ENCODE measurements at places on chromosomes 4 and X.

DNA sequence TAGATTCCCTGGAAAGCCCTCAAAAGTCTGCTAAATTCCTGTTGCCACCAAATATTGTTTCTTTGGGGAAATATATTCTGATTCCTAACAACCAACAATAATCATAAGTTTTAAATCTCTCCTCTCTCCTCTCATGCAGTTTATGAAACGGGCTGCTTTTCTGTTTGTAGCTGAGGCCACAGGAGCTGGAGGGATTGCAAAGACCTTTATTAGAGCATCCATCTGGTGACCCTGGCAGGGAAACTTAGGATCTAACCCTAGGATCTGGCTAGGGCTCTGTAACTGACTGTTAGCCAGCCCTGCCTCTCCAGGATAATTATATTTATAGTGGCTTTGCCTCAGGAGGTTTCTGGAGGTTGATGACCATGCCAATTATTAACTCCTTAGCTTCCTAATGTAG lies 56.9 kb downstream of the SMAD1 start:
- no peak for DNase-seq

DNA sequence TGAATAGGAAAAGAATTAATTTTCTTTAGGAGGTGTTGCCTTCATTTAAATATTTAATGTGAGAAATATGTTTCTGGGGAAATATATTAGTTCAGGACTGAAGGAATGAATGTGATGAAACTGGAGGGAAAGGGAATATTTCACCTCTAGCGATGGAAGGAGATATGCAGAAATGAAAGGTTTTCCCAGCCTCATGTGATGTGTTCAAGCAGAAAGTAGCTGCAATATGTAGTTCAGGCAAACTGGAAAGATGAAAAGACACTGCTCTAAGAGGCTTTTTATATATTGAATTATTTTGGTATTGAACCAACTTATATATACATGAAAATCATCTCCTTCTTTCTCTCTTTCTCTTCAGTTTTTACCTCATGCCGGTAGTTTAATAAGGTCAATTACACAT lies 3.4 kb downstream of the GRID2 start:
- no peak for DNase-seq

- DNase-seq = no peak
These were observed 88.9 kb downstream of the RTL5 start for GRCh38 chrX:72042852-72043248.

GRCh38 chr4:128452415-128452814 lies 164.8 kb upstream of the PGRMC2 start:
- DNase-seq = no peak

- no peak for DNase-seq
These were observed 38.7 kb upstream of the KCTD8 start for GRCh38 chr4:44487341-44487740.

GRCh38 chr4:57249083-57249482 lies 138.9 kb upstream of the IGFBP7 start:
- DNase-seq = no peak

DNA sequence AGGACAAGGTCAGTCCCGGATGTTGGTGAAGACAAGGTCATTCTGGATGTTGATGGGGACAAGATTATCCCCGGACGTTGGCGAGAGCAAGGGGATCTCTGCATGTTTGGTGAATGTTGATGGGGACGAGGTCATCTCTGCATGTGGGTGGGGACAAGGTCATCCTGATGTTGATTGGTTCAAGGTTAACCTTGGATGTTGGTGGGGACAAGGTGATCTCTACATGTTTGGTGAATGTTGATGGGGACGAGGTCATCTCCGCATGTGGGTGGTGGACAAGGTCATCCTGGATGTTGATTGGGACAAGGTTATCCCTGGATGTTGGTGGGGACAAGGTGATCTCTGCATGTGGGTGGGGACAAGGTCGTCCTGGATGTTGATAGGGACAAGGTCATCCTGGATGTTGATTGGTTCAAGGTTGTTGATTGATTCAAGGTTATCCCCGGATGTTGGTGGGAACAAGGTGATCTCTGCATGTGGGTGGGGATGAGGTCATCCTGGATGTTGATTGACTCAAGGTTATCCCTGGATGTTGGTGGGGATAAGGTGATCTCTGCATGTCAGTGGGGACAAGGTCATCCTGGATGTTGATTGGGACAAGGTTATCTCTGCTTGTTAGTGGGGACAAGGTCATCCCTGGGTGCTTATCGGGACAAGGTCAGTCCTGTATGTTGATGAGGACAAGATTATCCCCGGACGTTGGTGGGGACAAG lies 28.8 kb upstream of the PLCXD1 start:
- DNase-seq = no peak

DNA sequence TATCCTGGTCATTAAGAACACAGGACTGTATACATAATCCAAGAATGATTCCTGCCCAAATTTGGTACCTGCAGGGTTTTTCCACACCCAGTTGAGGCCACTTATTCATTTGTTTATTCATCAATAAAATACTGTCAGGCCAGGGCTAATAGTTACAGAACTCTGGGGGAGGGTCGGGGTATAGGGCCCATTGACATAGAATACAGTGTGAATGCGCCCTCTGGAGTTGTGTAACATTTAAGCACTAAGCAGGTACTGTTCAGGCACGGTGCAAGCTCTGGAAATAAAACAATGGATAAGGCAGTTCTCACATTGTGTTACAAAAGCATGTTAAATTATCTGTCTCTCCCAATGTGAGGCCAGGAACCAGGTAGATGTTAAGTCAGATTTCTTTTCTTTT lies 30.8 kb upstream of the LRBA start:
- DNase-seq = no peak

GRCh38 chr4:87717276-87718031 lies 67.4 kb downstream of the DMP1 start:
- no peak for DNase-seq

DNA sequence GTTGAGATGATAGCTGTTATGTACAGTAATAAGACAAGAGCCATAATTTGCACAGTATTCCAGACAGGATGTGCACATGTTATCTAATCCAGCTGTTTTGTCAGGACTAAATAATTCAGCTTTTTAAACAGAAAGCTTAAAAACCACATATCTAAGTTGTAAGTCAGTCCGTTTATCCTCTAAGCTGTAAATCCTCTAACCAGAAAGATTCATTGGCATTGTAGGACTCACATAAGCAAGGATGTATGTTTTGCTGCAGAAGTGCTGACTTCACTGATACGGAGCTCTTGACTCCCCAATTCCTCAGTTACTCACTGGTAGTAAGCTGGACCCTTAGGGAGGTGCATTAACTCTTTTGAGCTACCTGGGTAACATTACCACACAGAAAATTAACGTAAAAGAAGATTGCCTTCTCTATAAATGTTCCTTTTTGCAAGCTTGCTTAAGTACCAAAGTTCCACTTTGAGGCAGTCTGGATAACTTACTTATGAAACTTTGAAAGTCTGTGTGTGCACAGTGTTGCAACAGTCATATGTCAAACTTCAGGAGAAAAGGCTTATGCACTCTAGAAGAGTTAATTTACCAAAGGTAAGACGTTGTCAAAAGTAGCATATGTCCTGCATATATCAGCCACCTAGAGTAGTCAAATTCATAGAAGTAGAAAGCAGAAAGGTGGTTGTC lies 58.3 kb upstream of the MAGEB2 start:
- no peak for DNase-seq

GRCh38 chrX:153732401-153732800 lies 7.7 kb downstream of the ABCD1 start:
- no peak for DNase-seq

DNA sequence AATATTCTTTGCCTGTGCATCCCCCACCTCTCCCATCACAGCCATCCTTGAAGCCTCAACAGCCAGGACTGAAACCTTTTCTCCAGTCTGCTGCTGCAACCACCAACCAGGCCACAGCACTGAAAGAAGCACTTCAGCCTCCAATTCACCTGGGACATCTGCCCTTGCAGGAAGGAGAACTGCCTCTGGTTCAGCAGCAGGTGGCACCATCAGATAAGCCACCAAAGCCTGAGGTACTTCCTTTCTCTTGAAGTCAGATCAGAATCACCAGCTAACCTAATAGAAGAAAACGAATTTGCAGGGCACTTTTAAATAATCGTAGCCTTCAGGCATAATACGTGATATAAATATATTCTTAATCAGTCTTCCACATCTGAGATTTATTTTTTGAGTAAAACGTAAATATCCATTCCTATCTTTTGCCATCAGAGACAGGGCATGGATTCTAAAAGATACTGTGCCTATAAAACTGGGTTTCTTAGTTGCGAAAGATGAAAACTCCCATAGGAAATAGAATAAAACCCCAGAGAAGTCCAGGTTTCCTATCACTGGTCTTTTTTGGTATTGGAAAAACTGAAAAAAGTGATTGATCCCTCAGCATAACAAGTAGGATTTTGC lies 9.5 kb downstream of the AMBN start:
- DNase-seq = peak; percentile 29

DNA sequence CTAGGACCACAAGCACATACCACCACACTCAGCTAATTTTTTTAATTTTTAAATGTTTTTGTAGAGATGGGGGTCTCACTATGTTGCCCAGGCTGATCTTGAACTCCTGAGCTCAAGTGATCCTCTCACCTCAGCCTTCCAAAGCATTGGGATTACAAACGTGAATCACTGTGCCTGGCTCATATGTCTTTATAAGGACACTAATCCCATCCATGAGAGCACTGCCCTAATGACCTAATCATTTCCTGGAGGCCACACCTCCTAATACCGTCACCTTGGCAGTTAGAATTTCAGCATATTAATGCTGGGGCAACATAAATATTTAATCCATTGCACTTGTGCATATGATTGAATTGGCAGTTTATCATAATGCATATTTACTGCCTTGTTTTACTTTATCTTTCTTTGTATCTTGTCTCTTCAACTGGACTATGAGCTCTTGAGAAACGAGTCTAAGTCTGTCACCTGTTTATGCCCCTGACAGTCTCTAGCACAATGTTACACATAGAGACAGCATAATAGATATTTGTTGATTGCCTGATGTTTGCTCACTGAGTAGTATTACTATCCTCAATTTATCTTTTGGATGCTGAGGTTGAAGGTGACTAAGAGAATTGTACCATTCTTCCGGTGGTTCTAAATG lies 172.0 kb downstream of the AASDH start:
- no peak for DNase-seq

- DNase-seq = no peak
These were observed 9.0 kb downstream of the EIF1AX start for GRCh38 chrX:20132666-20133065.

DNA sequence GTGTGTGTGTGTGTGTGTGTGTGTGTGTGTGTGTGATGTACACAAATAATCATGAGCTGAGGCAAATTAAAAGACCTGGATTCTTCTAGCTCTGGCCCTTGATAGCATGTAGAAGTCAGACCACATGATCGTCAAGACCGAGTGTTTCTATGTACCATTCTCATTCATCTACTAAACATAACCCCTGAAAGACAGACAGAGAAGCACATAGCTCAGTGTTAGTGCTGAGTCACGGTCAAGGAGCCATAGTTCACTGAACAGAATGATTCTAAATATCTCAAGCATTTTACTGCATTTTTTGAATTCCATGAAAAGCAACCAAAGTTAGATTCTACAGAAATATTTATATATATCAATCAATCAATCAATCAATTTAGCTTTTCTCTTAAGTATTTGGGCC lies 412.3 kb upstream of the CXorf51A start:
- no peak for DNase-seq

- no peak for DNase-seq
These were observed 9.6 kb upstream of the YTHDC1 start for GRCh38 chr4:68359508-68359907.

DNA sequence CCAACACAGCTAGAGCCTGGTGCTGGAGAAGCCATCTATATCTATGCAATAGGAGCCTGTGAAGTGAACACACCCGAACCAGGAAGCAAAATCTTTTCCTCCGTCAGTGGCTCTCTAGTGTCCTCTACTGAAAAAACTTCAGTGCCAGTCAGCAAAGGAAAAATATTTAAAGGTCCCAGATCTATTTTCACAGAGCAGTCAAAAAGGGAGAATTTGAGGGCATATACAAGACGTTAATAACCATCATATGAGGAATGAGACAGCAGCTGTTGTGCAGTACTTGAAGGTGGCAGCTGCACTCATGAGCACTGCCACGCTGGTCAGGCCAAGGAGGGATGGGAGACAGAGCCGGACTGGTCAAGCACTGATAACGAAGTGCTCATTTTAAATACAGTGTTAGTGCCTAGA lies 14.4 kb downstream of the MCUB start:
- no peak for DNase-seq

DNA sequence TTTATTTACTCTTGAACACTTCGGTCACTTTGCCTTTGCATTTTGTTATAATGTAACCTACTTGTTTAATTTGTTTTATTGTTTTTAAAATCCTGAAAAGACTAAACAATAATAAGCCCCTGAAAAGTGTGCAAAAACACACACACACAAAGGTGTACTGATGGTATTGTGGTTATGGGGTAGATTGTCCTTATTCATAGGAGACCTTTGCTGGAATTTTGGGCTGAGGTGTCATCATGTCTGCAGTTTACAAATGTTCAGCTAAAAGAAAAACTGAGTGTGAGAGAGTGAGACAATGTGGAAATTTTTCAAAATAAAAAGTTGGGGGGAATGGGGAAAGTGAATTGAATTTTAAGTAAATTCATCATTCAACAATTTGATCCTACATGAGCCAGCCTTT lies 174.9 kb downstream of the QDPR start:
- DNase-seq = no peak

- no peak for DNase-seq
These were observed 73.5 kb upstream of the SRD5A3 start for GRCh38 chr4:55272589-55272988.

GRCh38 chr4:92305878-92306520 lies 2.2 kb downstream of the GRID2 start:
- DNase-seq = no peak

DNA sequence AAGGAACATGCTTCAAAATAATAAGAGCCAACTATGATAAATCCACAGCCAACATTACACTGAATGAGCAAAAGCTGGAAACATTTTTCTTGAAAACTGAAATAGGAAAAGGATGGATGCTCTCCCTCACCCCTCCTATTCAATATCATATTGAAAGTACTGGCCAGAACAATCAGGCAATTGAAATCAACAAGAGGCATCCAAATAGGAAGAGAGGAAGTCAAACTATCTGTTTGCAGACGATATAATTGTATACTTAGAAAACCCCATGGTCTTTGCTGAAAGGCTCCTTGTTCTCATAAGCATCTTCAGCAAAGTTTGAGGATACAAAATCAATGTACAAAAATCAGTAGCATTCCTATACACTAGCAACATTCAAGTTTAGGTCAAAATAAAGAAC lies 1562.5 kb upstream of the ADGRL3 start:
- no peak for DNase-seq

DNA sequence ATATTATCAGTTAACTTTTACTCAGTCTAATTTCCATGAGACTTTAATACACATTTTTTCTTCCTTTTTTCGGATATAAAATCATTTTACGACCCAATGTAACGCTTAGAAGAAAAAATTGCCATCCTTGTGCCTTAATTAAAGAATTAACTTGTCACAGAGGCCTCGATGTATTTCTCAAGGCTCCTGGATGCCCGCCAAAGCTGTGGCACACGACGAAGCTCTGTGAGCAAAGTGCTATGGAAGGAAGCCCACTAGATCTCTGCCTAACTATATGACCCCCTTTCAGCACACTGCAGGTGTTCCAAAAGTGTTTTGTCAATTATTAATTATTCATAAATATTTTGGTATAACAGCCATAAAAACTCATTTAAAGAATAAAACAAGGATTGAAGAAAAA lies 54.4 kb downstream of the TAPT1 start:
- no peak for DNase-seq

- DNase-seq = no peak
These were observed 13.8 kb upstream of the SMS start for GRCh38 chrX:21926527-21927278.

GRCh38 chr4:180394312-180394711 lies 1848.9 kb upstream of the TENM3 start:
- DNase-seq = no peak

Data from stimulated activated naive CD4-positive, alpha-beta T cell treated with Interleukin-2 at 50 U/mL for 16 hours (primary cell).